NCI-H524 (cell line): ENCODE measurements at places on chromosomes 1 and 21.

- DNase-seq: peak; percentile 19
These were observed at the start of gene SLC44A3 for GRCh38 chr1:94819945-94820746. Gene SLC44A3, plus strand, starts transcription at chr1:94820357. Its CDS starts 95 bp downstream, at chr1:94820452.

DNA sequence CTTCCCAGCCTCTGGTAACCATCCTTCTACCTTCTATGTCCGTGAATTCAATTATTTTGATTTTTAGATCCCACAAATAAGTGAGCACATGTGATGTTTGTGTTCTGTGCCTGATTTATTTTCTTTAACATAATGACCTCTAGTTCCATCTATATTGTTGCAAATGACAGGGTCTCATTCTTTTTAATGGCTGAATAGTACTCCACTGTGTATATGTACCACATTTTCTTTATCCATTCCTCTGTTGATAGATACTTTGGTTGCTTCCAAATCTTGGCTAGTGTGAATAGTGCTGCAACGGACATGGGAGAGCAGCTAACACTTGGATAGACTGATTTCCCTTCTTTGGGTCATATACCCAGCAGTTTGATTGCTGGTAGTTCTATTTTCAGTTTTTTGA is 51.8 kb downstream of the WDR4 start:
- DNase-seq: no peak

- no peak for DNase-seq
These were observed 41.9 kb downstream of the LUZP1 start for GRCh38 chr1:23126801-23127200.

GRCh38 chr21:37869661-37870060 is 46.6 kb downstream of the KCNJ6 start:
- peak; percentile 94 for DNase-seq

DNA sequence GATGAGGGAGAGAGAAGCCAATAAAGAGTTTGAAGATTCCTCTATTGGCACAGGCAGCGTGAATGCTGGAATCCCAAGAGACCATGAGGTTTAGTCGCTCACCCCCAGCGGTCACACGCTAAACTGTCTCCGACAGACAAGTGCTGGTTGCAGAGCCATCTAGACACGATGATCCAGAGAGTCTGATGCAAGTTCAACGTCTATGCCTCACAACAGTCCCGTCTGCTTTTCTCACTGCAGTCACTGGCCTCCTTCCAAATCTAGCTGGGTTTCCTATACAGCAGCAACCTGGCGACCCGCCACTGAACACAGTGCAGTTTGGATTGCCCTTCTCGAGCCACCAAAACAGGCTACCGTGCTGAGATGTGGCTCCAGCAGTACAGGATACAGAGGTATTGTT is 98.6 kb upstream of the KRTAP19-8 start:
- DNase-seq: no peak

DNA sequence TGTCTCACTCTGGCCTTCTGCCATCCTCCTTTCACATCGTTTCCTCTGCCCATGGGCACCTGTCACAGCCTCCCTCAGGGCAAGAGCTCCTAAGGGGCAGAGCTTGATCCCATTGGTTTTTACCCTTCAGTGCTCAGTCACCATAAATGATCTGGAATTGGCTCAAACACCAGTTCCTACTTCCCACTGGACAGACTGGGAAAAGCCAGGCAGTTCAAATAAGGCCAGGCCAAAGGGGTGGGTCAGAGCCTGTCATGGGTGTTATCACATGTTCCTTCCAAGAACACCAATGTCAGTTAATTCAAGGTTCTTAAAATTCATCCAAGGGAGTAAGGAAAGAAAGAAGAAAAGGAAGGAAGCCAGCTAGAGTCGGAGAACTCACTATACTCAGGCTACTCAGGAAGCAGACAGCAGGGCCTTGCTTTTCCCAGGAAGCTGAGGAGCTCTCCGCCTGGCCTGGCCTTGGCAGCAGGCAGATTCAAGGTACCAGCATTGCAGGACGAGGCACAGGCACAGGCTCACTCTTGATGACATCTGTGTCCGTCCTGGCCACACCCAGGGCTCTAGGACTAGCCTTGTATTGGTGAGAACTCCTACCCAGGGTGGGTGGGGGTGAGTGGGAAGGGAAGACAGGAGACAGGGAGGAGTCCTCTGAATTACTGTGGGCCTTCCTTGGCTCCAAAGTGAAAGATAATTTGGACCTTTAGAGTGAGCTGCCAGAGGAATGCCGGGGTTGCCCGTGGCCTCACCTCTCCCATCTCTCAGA is 32.2 kb upstream of the ARTN start:
- no peak for DNase-seq

DNA sequence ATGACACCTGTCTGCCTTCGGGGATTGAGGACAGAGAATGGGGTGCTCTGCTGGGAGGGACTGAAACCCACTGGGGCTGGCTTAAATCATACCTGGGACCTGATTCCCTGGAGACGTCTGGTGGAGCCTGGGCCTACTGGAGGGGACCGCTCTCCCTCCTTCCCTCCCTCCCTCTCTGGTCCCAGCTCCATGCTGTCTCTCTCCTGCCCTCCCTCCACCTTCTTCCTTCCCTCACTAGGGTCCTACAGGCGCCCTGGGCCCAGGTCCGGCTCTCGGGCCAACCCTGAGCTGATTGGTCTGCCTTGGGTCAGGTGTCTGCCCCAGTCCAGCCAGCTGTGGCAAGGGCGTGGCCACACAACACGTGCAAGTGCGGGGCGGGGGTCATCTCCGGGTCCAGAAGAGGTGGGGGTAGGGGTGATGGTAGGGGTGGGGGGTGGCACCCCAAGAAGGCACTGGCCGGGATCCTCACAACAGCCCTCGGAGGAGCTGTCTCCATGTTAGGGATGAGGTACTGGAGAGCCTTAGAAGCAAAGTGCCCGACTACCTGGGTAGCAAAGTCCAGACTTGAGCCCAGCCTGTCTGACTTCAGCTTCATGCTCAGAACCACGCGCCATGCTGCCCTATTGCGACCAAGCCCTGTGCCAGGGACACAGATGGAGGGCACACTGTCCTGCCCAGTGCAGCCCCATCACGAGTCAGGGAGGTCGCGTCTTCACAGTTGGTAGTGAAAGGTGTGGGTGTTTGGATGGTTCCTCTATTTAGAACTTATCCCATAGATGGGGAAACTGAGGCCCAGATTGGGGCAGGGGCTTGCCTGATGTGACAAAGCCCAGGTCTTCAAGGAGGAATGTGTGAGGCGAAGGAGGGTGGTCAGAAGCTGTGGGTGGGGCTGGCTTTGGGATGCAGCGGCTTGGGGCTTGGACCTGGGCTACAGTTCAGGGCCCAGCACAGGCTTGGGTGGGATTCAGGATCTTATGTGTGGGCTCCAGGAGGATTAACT is 574.1 kb downstream of the PTPRU start:
- no peak for DNase-seq

GRCh38 chr1:151009206-151009587 is 948 bp downstream of the PRUNE1 start:
- DNase-seq: no peak

DNA sequence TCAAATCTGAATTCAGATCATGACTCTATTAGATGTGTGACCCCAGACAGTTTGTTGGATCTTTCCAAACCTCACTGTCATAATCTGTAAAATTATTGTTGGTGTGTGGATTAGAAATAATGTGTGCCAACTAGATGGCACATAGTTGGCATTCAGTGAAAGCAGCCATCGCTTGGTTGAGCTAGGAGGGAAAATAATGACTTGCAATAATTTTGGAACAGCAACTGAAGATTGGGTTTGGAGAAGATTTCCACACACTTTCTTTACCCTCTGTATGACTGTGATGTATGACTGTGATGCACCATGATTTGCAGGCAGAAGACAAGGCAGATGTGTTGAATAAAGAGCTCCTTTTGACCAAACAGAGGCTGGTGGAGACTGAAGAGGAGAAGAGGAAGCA is 24.0 kb upstream of the CACYBP start:
- no peak for DNase-seq

GRCh38 chr21:31338908-31339368 is 5.1 kb downstream of the TIAM1 start:
- no peak for DNase-seq

DNA sequence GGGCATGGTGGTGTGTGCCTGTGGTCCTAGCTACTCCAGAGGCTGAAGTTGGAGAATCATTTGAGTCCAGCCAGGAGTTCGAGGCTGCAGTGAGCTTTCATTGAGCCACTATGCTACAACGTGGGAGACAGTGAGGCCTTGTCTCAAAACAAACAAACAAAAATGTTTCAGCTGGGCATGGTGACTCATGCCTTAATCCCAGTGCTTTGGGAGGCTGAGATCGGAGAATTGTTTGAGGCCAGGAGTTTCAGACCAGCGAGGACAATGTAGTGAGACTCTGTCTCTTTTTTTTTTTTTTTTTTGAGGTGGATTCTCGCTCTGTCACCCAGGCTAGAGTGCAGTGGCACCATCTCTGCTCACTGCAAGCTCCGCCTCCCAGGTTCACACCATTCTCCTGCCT is 5.0 kb upstream of the RPL5 start:
- DNase-seq: no peak

DNA sequence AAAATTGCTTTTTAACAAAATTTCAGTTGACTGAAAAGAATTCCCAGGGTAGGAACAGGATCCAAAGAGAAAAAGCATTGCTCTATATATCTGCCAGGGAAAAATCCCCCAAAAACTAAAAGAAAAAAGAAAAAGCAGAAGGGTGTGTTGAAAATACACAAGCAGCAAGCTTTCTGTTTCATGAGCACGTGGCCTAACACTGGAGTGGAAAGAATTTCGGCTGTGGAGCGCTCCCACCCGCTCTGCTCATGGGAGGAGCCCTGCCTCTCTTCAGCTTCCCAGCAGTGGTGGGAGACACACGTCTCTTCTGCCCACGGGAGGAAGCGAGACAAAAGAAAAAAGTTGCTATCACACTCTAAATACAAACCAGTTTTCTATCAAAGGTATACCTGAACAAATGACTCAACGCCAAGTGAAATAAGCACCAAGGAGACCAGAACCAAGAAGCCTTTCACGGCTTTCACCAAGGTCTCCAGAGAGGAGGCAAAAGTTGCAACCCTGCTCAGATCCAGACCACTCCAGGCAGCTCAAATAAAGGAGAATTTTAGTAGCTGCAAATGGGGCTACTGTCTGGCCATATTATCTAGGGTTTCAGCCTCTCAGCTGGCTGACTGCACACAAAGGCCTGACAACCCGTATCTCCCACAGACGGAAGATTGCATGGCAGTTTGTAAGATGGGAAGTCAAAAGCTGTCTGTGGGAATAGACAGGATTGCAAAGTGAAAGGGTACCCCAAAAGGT is 29.5 kb upstream of the ZNF496 start:
- DNase-seq: no peak

DNA sequence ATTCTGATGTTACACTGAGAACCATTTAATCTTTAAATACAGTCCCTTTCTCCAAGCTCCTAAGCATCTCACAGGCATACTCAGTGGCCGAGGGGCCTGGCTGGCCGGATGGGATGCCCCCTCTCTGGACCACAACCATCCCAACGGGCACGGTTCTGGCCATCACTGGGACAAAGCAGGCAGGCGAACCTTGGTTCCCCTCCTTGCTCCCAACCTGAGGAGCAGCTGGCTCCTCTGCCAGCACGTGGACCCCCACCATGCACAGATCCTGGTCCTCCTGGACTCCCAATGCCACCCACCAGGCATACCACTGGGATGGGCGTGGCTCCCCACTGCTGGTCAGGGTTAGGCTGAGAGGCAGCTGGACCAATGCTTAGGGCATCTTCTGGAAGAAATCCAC is 19.8 kb upstream of the PRDM16 start:
- DNase-seq: no peak

- no peak for DNase-seq
These were observed 8.9 kb upstream of the CELSR2 start for GRCh38 chr1:109240158-109241152.

DNA sequence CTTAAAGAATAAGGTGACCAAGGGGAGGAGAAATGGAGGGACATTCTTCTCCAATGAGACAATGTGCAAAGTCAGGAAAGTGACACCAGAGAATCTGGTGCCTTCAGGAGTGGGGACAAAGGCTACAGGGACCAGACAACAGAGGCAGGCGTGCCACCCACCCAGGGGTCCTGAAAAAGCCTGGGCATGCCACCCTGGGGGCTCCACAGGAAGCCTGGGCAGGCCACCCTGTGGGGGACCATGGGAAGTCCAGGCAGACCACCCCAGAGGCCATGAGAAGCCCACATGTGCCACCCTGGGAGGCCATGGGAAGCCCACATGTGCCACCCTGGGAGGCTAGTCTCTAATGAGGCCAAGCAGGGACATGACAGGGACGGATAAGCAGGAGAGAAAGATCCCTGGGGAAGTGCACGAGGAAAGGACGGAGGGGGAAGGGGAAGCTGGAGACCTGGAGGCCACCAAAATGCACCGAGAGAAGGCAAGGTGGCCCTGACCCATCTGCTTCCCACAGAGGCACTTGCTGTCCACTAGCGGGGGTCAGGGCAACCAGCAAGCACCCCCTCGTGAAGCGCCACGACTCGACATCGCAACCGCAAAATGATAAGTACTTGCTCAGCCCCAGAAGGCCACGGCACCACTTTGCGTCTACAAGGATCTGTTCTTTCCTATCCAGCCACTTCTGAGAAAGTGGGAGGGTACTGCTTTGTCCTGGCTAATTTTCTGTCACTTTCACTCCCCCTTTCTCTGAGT is 7.2 kb upstream of the PDE9A start:
- no peak for DNase-seq

DNA sequence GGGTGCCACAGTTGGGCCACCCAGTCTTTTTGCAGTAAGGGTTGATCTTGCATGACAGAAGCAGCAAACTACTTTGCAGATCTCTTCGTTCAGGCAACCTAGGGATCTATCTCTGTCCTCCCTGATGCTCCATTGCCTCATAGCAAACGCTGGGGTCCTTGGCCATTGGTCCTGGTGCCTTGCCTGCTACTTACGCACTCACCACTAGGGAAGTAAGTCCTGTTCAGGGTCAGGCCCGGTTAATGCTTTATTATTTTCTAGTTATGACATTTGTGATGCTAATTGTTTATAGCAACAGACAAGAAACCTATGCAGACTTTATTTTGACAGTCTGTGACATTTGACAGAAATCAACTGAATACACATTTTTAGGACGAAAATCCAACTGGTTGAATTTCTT is 326.5 kb upstream of the FMN2 start:
- peak; percentile 4 for DNase-seq

DNA sequence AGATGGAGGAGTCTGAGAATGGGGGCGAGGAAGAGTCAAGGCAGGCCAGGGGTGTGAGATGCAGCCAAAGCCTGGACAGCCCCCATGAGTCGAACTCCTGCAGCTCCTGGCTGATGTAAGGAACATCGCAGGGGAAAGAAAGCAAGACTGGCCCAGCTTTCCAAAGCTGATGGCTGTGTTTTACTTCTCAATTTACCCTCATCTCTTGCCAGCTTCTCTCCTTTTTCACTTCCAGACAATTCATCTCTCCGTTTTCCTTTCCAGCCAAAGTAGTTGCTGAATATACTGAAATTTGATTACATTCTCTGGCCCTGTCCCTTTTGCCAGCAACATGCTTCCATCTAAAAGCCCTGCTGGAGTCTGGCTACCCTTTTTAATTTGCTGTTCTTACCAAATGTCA is 40.0 kb upstream of the UBE2U start:
- no peak for DNase-seq

- DNase-seq: no peak
These were observed 323.7 kb downstream of the HHIPL2 start for GRCh38 chr1:222224156-222224555.

DNA sequence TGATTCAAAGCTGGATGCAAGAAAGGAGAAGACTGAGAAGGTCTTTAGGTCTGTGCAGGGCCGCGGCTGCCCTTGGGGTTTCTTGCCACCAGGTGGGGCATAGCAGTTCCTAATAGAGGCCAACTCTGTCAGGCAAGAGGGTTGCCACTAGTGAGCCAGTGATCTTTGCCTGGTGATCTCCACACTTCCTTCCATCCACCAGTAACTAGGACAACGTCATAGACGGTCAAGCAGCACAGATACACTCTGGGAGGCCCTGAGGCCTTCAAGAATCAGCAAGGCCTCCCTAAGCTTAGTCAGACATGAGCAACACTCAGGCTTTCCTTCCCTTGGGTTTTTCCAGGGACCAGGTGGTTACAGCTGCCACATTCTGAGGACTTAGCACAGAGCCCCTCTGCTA is 32.9 kb upstream of the ATP2B4 start:
- no peak for DNase-seq
